Activated CD4-positive, alpha-beta T cell treated with anti-CD3 and anti-CD28 coated beads, Interleukin-10, Interleukin-2, amounts not matched to agents 100 ng/mL and 50 ng/mL, durations not matched to agents 16 hours and 8 hours (primary cell): ENCODE measurements at places on chromosomes 4 and X.

DNA sequence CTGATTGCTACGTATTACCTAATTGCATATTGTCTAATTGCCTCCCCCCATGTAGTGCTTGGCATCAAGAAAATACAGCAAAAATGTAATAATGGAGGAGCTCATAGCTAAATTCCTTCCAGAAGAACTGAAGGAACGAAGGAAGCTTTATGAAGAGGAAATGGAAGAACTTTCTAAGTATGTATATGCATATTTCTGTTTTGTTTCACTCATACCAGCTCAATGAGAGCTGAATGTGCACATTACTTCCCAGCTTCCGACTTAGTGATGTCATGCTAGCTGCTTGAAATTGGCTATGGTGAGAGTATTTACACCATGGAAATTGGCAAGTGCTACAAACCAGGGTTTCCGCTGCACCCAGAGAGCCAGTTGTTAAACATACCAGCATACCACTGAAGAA lies 34.7 kb downstream of the LONRF3 start:
- DNase-seq: no peak

- DNase-seq: peak; percentile 4
These were observed 60.9 kb downstream of the C4orf46 start for GRCh38 chr4:158610790-158611189.

DNA sequence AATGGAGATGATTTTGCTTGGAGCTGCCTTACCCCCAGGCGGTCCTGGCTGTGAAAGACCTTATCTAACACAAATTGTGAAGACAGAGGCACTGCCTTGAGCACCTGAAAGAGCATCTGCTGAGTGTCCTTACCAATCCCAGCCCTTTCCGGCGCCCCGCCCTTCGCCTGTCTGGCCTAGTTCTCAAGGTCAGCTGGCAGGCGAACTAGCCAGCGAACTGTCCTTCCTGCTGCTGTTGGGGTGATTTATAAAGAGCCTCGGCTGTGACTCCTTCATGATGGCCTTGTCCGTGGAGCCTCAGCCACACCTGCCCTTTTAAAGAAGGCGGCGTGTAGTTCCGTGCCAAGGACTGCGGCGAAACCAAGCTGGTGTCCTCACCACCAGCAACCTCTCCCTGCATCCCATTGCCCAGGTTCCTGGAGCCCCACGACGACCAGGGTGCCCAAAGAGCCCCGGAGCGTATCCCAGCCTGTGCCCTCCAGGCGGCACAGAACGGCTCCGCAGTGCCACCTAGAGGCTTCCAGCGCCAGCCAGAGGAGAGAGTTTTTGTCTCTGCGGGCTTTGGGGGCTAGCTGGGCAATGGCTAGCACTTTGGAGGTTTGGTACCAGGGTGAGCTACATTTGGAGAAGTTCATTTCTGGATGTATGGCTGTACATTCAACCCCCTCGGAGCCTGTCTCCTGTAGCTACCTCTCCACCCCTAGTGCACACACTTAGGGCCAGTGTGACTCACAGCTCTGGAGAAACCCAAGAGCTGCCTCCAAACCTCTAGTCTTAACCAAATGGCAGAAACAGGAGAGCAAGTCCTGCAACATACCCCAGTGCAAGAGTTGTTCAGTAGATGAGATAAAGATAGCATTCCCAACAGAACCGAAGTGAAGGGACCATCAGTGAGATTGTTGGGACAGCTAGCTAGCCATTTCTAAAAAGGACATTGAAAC lies 36.8 kb upstream of the VMA21 start:
- DNase-seq: peak; percentile 42

GRCh38 chr4:185358514-185358913 lies 37.2 kb downstream of the LRP2BP start:
- DNase-seq: no peak

GRCh38 chr4:2337131-2337723 lies 75.3 kb upstream of the MXD4 start:
- no peak for DNase-seq
